ENCODE measurements at places on chromosomes 16 and 17.

DNA sequence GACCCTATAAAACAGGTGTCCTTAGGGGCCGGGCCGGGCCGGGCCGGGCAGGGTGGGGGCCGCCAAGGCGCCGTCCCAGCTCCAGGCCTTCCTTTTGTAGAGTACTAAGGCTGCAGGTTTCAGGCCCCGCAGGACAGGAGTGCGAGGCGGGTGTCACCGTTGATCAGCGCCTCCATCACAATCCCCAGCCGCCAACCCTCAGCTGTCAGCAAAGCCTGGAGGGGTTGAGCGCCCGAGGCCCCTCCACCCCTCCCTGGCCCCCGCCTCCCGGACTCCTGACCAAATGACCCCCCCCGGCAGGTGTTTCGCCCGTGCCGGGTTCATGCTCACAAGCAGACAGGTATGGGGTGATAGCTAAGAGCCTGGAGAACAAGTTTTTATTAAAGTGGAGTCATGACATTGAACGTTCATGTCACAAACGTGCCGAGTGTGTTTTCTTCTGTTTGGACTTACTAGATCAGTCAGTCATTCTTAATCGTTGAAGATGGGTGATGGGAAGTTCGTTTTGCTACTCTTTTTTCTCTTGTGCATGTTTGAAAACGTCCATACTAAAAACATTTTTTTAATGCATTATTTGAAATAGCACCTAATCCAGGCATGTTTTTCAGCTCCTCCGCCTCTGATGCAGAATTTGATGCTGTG is 534 bp downstream of the ARL2BP start:
- DNase-seq: no peak

- DNase-seq: no peak
Measured at GRCh38 chr17:19642373-19642893, 6.1 kb upstream of the ALDH3A2 start.

DNA sequence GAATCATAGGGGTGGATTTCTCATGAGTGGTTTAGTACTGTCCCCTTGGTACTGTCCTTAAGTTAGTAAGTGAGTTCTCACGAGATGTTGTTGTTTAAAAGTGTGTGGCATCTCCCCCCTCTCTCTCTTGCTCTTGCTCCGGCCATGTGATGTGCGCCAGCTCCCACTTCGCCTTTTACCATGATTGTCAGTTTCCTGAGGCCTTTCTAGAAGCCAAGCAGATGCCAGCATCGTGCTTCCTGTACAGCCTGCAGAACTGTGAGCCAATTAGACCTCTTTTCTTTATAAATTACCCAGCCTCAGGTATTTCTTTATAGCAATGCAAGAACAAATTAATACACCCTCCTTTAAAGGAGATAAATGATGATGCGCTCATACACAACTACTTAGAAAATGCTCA is 50.1 kb upstream of the NACA2 start:
- DNase-seq: no peak

DNA sequence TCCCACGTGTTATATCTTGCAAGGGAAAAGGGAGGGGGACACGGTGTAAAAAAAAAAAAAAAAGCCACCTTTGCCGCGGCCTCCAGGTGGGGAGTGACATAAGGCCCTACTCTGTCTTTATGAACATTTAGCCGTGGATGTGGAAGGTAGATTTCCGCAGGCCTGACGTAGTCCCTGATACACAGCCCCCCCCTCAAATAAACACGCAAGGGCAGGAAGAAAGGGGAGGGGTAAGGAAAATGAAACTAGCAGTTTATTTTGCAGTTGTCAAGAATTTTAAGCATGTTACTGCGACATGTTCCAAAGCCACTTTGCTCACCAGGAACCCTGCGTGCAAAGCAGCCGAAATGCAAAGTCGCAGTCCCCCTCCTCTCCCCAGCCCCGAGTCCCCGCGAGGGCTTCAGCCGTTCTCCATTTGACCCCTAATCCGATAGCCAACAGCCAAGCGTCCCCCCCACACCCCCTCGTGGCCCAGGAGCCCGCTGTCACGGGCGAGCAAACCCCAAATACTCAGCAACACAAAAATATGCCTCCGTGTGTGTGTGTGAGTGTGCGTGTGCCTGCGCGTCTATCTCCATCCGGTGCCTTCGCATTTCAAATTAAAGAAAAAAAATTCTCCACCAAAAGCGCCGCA is 1.2 kb downstream of the CBX4 start:
- no peak for DNase-seq

- no peak for DNase-seq
Measured at GRCh38 chr16:19474617-19475016, 47.3 kb downstream of the GDE1 start.
